ENCODE measurements at places on chromosomes 7 and 10.

GRCh38 chr10:49735161-49735560 is 27.0 kb downstream of the OGDHL start:
- no peak for DNase-seq

- DNase-seq, result no peak
Measured at GRCh38 chr7:95607561-95607960, 11.2 kb upstream of the PDK4 start.

DNA sequence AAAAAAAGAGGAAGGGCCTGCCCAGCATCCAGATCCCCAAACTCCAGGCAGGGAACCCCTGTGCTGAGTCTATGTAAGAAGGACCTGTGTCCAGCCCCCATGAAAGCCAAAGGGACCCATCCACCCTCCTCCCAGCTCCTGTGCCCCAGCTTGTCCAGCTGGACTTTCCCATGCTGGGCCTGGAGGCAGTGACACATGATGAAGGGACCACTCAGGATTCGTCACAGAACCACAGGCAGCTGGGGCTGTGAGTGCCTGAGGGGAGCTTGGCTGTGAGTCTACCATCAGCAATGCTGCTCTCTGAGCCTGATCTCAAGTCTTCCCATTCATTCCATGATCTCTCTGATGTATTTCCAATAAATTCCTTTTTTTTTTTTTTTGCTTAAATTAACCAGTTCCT is 36.2 kb upstream of the MNX1 start:
- no peak for DNase-seq

DNA sequence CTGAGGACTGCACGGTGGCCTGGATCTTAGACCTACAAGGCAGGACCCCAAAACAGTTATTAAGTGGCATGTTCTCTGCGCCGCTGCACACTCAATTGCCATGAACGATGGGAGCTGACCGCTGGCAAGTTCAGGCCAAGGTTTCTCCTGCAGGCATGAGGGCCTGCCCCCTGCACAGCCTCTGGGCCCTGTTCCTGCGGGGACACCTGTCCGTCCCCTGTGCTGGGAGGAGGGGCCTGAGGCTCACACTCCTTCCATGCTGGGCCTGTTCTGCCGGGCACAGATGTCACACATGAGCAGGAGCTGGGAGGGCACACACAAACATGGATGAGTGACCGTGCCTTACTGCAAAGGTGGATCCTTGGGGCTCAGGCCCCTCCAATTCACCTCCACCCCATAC is 90.0 kb downstream of the PTPRN2 start:
- DNase-seq, result no peak

DNA sequence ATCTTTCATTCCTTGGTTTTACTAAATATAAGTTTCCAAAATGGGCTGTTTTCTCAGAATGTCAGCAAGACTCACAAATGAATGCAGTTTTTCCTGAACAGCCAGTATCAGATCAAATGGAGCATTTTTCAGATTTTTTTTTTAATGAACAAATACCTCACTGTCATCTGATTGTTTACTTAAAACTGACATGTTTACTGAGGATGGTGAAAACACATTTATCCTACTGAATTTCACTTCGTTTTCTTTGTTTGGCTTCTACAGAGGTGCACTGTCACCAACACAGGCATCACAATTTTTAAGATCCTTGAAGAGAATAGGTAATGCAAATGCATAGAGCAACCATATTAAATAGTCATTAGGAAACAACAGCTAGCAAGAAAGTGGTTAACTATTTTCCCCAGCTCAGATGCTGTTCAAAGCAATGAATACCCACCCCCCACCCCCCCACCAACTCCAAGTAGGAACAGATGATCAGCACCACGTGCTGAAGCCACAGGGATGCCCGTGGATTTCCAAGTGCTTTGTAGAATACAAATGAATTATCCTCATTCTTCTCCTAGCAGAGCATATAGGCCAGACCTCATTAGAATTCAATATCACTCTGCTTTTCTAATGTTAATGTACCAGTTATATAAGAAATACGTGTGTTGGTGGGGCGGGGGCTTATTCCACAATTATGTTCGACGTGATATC is 205.9 kb downstream of the SKAP2 start:
- no peak for DNase-seq

DNA sequence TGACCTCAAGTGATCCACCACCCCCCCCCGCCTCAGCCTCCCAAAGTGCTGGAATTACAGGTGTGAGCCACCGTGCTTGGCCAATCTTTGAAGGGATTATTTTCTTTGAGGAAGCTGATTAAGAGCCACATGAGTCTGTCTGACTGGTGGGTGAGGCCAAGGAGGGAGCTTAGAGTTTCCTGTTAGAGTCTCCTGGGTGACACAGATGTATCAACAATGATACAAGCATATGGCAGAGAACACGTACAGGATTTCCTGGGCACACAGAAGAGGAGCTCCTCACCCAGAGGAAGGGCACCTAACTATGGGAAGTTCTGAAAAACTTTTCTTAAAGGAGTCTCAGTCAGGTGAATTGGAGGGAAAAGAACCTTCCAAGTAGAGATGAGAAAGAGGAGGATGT is 69.4 kb downstream of the GOLGA7B start:
- DNase-seq, result peak; percentile 8

DNA sequence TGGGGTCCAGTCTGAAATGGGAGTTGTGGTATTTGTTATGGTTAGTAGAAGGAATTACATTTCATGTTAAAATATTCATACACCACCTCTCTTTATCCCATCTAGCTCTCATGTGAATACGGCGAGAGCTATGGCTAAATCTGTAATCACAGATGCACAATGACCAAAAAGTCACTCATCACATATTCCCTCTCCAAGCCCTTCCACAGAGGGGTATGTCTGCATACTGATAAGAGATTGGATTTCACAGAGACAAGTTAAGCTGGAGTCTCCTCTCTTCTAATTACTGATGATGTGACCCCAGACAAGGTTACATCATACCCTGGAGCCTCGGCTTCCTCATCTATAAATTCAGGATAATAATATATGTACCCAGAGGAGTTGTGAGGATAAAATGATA is 237.8 kb upstream of the RHOBTB1 start:
- no peak for DNase-seq

GRCh38 chr7:50212666-50213621 is 91.6 kb upstream of the IKZF1 start:
- DNase-seq, result peak; percentile 27

DNA sequence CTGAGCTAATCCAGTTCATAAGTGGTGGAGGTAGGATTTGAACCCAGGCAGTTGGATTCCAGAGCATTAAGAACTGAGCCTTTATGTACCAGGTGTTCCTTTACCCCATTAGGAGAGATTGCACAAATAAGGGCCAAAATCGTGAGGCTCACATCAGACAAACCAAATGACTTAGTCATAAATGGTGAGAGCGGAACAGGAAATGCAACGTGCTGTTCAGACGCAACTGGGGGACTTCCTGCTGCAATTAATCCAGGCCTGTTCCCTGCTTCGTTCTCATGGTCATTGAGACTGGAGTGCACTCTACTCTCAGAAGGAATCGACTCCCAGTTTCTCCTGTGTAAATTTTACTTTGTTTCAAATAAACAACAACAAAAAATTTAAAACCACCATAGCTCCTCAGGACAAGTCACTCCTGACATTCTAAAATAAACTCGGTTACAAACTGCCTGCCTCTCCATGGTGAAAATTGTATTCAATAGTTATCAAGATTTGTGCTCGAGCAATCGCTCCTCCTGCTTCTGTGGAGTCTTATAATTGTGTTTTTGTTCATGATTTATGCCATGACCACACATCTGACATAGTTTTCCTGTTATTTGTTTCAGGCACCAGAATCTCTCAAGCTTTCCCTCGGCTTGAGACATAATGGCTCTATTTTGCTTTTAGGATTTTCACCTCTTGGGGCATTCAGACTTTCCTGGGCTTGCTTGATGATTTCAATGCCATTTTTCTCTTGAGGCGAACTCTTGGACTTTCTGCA is 115.3 kb upstream of the BMPER start:
- DNase-seq, result no peak

DNA sequence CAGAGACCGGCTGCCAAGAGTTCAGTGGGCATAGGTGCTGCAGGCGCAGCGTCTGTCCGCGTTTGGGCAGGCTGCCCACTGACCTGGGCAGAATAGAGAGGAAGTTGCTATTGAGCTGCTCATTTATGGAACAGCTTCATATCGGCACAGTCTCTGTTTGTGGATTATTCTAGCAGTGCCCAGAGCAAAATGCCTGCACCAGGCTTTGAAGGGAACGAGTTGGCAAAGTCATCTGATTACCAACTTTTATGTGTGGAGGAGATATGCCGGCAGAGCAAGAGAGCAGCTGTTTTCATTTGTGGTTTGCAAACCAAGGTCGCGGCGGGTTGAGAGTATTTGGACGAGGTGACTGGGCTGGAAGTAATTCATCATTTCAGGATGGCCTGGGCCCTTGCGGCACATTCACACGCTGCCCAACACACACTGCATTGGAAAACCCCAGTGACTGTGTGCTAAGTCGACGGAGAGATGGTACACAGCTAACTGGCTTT is 228.5 kb downstream of the TCERG1L start:
- DNase-seq, result no peak

GRCh38 chr7:119720541-119720940 is 552.4 kb upstream of the KCND2 start:
- DNase-seq, result no peak

GRCh38 chr10:71268247-71268691 is 50.8 kb upstream of the SLC29A3 start:
- no peak for DNase-seq

DNA sequence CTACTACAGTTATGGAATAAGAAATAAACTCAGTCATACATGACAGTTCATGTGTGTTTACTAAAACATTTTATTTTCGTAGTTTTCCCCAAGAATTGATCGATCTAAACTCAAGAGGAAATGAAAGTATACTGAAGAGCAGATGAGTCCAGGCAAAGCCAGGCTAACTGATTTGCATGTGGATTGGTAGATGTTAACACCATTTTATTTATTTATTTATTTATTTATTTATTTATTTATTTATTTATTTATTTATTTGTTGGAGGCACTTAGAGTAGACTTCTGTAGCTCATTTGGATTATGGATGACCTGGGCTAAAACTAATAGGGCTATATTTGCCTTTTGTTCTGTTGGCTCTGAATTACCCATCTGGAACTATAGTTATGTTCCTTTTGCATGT is 68.5 kb upstream of the DKK1 start:
- no peak for DNase-seq

DNA sequence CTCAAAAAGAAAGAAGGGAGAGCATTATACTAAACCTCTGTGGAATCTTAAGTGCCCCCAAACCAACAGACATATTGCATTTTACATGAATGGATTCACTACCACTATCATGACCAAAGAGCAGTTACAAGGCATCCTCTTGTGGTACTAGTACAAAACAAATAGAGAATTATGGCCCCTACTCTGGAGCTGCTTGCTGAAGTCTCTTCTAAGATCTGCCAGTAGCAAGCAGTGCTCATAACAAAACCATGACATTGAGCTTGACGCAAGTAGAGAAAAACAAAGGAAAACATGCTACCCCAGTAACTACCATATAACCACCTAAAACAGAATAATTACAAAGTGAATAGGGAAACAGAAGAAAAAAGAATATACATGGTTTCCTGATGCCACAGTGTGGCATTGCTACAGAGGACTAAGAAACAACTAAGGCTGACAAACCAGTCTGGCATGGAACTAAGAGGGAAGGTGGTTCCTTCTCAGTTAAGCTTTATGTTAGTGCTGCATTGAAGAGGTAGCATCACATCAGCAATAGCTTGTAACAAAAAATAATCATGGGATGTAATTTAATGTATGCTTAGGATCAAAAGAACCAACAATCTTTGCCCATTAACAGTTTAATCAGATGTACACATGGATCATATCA is 150.2 kb upstream of the AGR3 start:
- no peak for DNase-seq

- DNase-seq, result peak; percentile 42
Measured at GRCh38 chr7:21912931-21913780, 32.5 kb downstream of the CDCA7L start.

DNA sequence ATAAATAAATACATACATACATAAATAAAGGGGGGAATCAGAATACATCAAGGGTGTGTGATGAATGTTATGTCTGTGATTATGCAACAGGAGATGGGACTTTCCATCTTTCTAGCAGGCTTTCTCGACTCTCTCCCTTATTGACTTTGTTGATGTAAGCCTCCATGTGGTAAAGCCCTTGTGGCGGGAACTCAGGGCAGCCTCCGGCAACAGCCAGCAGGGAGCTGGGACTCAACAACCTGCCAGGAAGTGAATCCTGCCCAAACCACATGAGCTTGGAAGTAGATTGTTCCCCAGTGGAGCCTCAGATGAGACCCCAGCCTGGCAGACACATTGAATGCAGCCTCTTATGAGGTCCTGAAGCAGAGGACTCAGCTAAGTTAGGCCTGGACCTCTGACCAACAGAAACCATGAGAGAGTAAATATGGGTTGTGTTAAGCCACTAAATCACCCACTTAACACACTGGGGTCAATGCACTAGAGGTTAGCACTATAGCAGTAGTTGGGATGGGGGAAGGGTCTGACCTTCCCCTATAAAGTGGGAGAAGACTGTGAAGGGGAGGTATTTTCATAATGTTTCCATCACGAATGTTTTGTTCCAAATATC is 104.0 kb downstream of the JCAD start:
- no peak for DNase-seq

- no peak for DNase-seq
Measured at GRCh38 chr10:57864765-57865680, 402.7 kb downstream of the IPMK start.

GRCh38 chr10:72563327-72563932 is 62.4 kb downstream of the MICU1 start:
- DNase-seq, result no peak

- no peak for DNase-seq
Measured at GRCh38 chr10:63549810-63550209, 28.6 kb downstream of the REEP3 start.

DNA sequence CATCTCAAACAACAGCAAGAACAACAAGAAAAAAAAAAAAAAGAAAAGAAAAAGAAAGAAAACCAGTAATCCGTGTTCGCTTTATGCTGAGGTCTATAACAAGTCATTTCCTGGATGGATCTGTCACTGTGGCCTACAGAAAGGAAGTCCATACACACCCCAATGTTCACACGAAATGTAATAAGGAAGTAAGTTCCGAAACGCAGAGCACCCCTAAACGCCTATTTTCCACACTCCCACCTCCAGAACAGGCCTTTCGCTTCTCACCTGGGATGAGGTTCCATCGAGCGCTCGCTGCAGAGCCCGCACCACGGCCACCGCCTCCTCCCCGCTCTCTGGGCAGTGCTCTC is 735 bp downstream of the ZNF394 start:
- peak; percentile 59 for DNase-seq

GRCh38 chr10:338171-339037 is 203.1 kb downstream of the ZMYND11 start:
- DNase-seq, result no peak

All from NAMALWA (cell line).